CD8-positive, alpha-beta memory T cell (primary cell): ENCODE measurements at places on chromosomes 3 and 15. TPM values are rescaled to one million over a fixed set of nuclear protein-coding genes. Genes with fewer than 3 reads are reported as not detected.

- H3K27ac ChIP-seq, result no peak overlapping the region
- peaks cover 10% of the 10 kb centered on the region for H3K4me1 ChIP-seq
- no peaks in the 10 kb centered on the region for H3K36me3 ChIP-seq
- DNase-seq, result no peak
These were observed 11.3 kb downstream of the SEMA4B start for GRCh38 chr15:90212221-90213098.

GRCh38 chr3:5583920-5584319, 396.4 kb downstream of the EDEM1 start:
- DNase-seq, result no peak
- H3K27ac ChIP-seq, result no peak overlapping the region
- no peaks in the 10 kb centered on the region for H3K4me1 ChIP-seq
- H3K36me3 ChIP-seq, result no peaks in the 10 kb centered on the region

DNA sequence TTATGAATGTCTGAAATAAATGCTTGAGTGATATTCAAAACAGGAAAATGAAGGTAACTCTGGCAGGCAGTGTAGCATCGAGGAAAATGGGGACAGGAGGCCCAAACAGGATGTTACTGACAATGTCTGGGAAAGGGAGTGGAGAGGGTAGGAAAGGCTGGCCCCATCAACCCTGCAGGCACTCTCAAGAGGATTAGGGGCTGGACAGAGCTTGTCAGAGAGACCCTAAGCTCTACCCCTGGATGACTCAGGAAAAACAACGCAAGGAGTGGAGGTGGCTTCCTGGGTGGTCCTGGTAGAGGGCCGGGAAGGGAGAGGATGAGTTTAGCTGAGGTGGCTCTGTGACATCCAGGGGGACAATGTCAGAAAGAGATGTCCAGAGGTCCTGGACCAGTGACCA, 106.0 kb downstream of the RYK start:
- H3K4me3 ChIP-seq, result no peak overlapping the region
- H3K4me1 ChIP-seq, result no peaks in the 10 kb centered on the region
- H3K27me3 ChIP-seq, result no peaks in the 10 kb centered on the region

STAC gene
- total RNA-seq, result not detected

- no peak overlapping the region for H3K4me3 ChIP-seq
- peaks cover 14% of the 10 kb centered on the region for H3K4me1 ChIP-seq
- no peaks in the 10 kb centered on the region for H3K36me3 ChIP-seq
- no peak overlapping the region for H3K27ac ChIP-seq
- H3K27me3 ChIP-seq, result no peaks in the 10 kb centered on the region
These were observed 101.2 kb downstream of the CD47 start for GRCh38 chr3:107989661-107990060.

GRCh38 chr3:30294241-30294667, 312.1 kb upstream of the TGFBR2 start:
- peaks cover 6% of the 10 kb centered on the region for H3K4me1 ChIP-seq
- DNase-seq, result no peak
- no peaks in the 10 kb centered on the region for H3K36me3 ChIP-seq
- no peak overlapping the region for H3K4me3 ChIP-seq
- no peaks in the 10 kb centered on the region for H3K27me3 ChIP-seq

RHO gene
- not detected for total RNA-seq
